ENCODE measurements at places on chromosomes 12 and 14.

GRCh38 chr12:51898506-51898905 lies 8.8 kb upstream of the ACVRL1 start:
- DNase-seq, result no peak

- no peak for DNase-seq
These were observed 44.6 kb upstream of the PTCSC3 start for GRCh38 chr14:36221112-36221511.

DNA sequence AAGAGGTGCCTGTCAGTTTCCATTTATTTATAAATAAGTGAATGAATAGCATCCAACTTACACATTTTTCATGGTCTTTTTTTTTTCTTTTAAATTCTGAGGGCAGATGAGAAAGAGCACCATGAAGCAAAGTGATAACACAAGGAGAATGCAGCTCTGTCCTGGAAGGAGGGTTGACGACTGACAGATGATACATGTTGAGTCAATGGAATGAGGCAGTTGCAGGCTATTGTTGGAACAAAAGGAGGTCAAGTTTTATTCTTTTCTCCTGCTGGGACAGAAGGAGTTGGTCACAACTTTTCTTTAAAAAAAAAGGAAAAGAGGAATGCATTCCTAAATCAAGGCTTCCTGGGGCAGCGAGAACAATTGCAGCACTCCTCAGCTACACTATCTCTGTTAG lies 119.9 kb upstream of the PLEKHG7 start:
- no peak for DNase-seq

GRCh38 chr12:124667506-124668326 lies 100.3 kb upstream of the NCOR2 start:
- DNase-seq, result no peak

DNA sequence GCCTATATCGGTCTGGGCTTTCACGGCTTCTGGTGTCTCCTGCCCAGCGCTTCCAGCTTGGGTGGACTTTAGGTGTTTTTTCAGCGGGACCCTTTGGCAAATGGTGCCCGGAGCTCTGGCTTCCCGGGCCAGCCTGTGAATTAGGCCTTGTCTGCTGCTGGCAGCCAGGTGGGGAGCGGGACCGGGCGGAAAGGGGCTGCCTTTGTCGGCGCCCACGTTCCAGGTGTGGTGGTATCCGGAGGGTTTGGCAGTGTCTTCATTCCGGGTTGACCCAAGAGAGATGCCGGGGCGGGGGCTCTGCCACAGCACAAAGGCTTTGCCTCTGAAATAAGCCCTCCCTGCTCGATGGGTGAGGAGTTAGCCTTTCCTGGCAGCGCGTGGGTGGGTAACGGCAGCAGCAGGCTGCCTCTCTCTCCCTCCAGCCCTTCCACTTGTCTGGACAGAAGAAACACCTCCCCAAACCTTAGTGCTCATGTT lies 9.5 kb downstream of the RFLNA start:
- no peak for DNase-seq

- peak; percentile 2 for DNase-seq
These were observed 26.6 kb upstream of the NXPH4 start for GRCh38 chr12:57190037-57190436.

DNA sequence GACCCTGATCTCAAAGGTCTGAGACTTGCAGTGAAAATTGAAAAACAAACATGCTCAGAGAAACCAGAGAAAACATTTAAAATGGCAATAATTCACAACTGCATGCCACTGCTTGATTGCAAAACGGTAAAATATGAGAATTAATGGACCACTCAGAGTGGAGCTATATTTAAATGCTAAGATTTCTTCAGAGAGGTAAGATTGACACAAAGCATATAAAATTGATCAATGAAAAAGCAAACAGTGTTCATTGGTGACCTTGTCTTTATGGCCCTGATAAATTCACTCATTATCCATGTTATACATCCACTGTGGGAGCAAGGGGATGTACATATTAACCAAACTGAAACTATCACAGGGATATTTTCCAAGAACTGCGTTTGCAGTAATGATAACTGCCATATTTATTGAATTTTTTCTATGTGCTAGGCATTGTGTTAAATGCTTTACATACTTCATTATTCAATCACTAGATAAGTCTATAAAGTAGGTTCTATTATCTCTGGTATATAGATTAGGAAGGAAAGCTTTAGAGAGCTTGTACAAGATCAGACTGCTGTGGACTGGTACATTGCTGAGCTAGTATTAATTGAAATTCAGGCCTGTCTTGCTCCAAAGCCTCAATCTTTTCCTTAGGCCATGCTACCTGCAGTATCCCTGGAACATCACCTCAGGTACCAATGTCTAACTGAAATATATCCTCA lies 113.9 kb upstream of the LMO3 start:
- no peak for DNase-seq

- no peak for DNase-seq
These were observed 14.4 kb downstream of the ISCU start for GRCh38 chr12:108576660-108577234.

DNA sequence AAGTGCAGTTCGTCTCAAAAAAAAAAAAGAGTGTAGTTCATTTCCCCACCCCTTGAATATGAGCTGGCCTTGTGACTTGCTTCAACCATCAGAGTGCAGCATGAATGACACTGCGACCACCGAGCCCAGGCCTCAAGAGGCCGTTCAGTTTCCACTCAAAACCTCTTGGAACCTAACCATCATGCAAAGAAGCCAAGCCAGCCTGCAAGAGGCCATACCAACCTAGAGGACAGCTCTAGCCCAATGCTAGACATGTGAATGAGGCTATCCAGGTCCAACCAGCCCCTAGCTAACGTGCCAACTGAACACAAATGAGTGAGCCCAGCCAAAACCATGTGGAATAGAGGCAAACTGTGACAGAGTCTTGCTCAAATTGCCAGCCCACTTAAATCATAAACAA lies 29.7 kb downstream of the R3HDM2 start:
- no peak for DNase-seq

All from NCI-H1694 treated with DMSO at 0.1 percent for 48 hours (cell line).